NCI-H1694 treated with DMSO at 0.1 percent for 48 hours (cell line): ENCODE measurements at places on chromosomes 3 and 15.

DNA sequence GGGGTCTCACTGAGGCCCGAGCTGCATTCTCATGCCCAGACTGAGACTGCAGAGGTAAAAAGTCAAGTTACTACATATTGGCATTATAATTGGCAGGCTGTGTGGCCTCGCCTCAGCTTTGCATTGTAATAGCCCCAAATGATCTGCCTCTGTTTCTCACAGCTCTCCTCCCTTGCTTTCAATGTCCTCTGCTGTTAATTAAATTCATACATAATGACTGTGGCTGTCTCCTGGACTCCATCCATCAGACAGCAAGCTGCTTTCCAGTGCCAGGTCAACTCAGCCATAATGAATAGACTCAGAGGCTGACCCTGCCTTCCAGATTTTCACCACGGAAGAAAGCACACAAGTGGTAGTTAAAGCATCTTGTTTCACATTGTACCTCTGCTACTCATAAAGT lies 7.6 kb upstream of the RTP4 start:
- DNase-seq: no peak

DNA sequence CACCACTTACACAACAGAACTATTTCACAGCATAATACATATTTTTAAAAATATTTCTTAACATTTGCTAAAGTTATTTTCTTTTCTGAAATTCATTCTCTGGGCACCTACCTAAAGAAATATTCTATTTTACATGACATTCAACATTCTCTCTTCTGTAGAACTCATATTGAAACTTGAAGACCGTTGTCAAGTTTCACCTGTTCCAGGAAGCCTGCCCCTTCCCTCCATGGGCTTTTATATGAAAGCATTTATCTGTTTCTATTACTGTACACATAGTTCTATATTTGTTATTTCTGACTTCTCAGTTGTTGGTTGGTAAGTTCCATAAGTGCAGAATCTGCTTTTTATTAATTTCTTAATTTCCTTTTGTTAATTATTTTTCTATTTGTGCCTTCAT lies 204.3 kb upstream of the ALCAM start:
- DNase-seq: no peak

- no peak for DNase-seq
Observed at GRCh38 chr15:43106486-43106829, 620 bp upstream of the UBR1 start.

DNA sequence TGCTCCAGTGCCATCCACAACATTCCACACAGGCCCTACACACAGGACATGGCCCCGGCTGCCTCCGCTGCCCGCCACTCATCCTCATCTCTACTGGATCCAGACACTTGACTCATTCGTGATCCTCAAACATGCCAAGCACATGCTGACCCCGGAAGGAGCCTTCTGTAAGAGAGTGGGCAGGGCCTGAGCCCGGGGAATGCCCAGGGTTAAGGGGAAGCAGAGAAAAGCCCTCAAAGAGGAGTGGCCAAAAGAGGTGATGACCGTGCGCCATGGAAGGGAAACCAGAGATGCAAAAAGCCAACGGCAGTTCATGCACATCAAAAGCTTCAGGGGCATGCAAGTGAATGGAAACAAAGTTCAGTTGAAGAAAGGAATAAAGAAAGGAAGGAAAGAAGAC lies 46.1 kb downstream of the RFTN1 start:
- no peak for DNase-seq

DNA sequence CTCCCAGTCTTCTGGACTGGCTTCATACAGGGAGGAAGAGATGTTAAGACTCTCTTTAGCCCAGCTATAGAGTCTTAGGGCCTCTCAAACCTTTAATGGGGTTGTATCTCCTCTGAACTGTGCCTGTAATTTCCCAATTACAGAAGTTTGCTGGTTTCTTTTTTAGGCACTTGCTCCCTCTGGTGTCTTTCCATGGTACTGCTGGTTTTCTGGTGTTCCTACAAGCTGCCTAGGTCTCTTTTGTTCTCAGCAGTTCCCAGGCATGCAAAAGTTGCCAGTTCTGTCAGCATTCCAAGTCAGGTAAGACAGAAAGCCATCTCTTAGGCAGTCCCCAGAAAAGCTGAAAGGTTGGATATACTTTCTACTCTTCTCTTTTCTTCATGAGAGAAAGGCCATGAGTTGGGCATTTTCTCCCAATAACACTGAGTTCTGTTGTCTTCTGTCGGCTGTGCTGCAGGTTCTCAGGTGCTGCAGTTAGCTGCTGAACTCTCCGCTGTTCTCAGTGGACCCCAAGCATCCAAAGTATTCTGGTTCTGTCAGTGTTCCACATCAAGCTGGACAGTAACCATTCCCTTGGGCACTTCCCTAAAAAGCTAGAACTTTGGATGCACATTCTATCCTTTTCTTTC lies 54.4 kb upstream of the EHHADH start:
- DNase-seq: peak; percentile 45

- DNase-seq: no peak
Observed at GRCh38 chr3:194084284-194084683, 51.7 kb upstream of the HES1 start.
